ENCODE measurements at places on chromosomes 3 and 15. TPM values are rescaled to one million over a fixed set of nuclear protein-coding genes. Genes with fewer than 3 reads are reported as not detected.

DNA sequence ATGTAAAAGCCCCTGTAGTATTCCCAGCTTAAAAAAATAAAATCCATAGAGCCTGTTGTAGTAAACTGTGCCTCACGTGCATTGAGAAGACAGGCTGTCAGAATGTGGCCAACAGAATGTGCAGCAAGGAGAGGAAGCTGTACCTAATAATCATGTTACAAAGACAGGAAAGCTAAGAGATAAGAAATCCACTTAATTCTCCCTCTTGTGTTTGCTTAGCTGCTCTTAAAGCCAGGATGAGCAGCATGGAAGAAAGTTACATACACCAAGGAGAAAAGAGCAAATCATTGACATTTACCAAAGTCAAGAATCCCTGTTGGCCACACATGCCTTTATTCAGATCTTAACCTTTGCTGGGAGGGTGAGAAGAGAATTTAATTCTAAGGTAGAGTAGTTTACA is 85.9 kb downstream of the TNIK start:
- no peak for DNase-seq

DNA sequence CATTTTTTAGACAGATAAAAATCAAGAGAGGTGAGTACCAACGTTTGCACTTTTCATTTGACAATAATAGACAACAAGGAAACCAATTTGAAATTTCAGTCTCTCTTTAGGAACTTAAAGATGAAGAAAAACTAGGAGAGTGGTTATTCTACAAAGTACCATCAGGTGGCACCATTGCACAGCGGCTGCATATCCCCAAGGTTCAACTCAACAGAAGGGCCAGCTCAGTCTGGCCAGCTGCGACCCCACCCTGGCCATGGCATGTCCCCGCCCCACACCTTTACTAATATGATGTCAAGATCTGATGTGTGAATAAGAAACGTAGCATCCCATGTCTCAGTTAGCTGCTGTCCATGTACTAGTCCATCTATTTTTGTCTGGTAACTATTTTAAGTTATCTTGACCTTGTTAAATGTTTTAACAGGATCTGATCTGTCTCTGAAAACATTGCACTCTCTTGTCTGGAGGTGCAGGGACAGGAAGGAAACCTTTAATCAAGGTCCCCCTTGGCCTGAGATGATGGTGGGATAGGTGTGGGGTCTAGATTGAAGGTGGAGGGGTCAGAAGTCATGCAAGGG is 35.5 kb upstream of the CGNL1 start:
- DNase-seq = no peak

GRCh38 chr3:150681057-150681456 is 22.7 kb downstream of the ERICH6 start:
- DNase-seq = no peak

DNA sequence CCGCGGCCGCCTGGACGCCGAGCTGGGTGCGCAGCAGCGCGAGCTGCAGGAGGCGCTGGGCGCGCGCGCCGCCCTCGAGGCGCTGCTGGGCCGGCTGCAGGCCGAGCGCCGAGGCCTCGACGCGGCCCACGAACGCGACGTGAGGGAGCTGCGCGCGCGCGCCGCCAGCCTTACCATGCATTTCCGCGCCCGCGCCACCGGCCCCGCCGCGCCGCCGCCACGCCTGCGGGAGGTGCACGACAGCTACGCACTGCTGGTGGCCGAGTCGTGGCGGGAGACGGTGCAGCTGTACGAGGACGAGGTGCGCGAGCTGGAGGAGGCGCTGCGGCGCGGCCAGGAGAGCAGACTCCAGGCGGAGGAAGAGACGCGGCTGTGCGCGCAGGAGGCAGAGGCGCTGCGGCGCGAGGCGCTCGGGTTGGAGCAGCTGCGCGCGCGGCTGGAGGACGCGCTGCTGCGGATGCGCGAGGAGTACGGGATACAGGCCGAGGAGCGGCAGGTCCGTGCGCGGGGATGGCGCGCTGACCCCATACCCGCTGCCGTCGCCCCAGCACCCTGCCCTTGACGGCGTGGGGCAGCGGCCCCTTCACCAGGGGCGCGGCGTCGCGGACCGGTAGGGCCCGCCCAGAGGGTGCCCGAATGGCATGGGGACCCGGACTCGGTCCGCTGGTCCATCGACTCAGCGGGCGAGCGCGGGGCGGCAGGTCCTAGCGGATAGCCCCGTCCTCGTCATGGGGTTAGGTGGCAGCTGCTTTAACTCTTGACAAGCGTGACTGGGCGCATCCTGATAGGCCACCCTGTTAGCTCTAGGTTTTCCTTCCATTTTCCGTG is 848 bp downstream of the SYNM start:
- DNase-seq = no peak

- no peak for DNase-seq
Observed at GRCh38 chr3:190121383-190121782, 686 bp upstream of the P3H2 start.

- DNase-seq = no peak
Observed at GRCh38 chr15:79185199-79185598, 94.6 kb upstream of the RASGRF1 start.

GRCh38 chr3:185207931-185208746 is 45.7 kb downstream of the EHHADH start:
- DNase-seq = no peak

GRCh38 chr15:25437777-25438600 is 835 bp downstream of the UBE3A start:
- DNase-seq = no peak

DNA sequence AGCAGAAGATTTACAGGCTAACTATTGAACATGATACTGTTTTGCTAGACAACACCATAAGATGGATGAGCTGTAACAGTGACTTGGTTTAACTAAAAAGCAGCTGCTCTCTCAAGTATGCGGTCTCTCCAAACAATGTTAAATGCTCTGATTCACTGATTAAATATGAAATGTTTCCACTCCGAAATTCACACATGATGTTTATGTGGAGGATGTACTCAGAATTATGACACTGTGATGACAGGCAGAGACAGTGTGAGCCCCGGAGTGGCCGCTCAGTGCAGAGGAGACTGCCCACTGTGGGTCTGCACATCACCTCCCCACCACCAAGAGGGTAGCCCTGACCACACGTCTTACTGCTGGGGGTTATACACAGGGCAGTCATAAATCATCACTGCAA is 83.9 kb upstream of the MEX3B start:
- DNase-seq = no peak

- no peak for DNase-seq
Observed at GRCh38 chr15:37034835-37035748, 65.3 kb downstream of the MEIS2 start.

GRCh38 chr3:126285369-126285768 is 71.8 kb downstream of the KLF15 start:
- DNase-seq = no peak

DNA sequence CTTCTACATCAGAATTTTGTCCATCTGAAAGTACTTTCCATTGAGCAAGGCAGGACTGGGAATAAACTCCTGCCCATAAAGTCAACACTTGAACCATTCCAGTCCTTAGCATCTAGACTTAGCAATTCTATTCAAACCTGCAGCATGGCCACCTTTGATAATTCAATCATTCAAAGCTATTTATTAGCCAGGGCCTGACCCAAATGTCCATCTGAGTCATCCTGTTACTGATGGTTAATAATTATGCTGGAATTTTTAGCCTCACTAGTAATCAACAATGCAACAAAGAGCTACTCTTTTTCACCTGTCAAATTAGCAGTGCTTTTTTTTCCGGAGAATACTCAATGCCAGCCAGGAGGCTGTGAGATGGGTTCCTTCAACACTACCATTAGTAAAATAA is 72.7 kb upstream of the SNRK start:
- DNase-seq = no peak

DNA sequence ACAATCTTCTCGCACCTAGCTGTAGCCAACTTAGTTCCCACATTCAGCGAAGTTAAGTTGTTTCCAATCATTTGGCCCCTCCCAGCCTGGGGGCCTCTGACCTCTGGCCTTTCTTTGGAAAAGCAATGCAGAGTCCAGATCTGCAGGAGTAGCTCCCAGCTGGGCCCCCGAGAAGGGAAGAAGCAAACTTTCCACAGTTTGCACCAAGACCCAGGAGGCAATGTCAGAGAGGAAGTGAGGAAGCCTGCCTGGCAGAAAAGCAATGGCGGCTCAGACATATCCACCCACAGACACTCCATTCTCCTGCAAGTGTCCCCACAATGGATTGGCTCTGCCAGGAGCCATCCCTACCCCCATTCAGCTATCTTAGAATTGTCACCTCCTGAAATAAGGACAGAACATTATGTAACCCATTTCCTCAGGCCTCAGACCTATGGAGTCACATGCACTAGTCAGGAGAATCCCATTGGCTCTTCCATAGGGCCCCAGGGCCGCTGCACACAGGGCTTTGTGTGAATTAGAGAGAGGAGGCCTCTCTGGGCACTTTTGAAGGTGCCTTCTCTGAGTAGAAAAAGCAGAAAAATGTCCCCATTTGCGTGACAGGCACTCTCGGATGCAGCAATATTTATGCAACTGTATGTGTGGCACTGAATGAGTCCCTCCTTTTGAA is 3.0 kb upstream of the BUB1B start:
- DNase-seq = no peak

- DNase-seq = no peak
Observed at GRCh38 chr3:176351408-176351807, 845.9 kb downstream of the TBL1XR1 start.

GRCh38 chr3:25091934-25092333 is 336.1 kb upstream of the RARB start:
- no peak for DNase-seq

DNA sequence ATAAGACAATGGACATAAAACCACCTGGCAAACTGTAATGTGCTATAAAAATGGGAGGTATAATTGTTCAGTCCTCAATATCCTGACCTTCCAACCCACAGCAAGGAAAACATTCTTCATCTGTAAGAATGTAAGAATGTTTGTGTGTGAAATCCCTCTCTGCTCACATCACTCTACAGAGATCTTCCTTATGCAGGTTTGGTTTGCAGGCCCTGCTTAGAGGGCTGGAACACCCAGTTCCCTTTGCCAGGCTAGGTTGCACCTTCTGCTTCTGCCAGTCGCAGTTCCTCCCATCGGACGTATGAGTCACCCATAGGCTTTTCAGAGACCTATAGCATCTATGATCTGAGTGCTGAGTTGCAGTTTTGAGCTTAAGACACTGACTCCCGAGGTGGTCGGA is 24.1 kb upstream of the MINAR1 start:
- no peak for DNase-seq

- no peak for DNase-seq
Observed at GRCh38 chr15:63156755-63157117, 541 bp downstream of the RPS27L start.

DNA sequence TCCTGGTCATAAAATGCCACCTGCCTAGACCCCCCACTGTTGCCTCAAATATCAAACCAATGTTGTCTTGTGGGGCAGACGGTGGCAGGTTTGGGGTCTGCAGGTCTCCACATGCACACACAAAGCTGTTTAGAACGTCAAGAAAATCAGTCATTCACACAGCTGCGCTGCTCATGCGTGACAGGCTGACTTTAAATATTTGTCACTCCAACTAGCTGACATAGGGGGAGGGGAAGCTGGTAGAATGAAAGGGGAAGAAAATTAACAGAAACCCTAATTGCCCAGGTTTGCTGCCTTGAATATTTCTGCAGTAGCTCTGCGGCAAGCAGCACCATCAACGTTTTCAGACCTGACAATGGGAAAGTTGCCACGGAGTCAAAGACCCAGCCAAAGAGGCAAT is 201.8 kb downstream of the ABHD5 start:
- no peak for DNase-seq

- DNase-seq = no peak
Observed at GRCh38 chr3:180523040-180523439, 78.9 kb upstream of the TTC14 start.

GRCh38 chr3:71041371-71041770 is 542.2 kb downstream of the FOXP1 start:
- DNase-seq = no peak

GRCh38 chr15:63048776-63049665 is 6.5 kb downstream of the TPM1 start:
- DNase-seq = no peak

DNA sequence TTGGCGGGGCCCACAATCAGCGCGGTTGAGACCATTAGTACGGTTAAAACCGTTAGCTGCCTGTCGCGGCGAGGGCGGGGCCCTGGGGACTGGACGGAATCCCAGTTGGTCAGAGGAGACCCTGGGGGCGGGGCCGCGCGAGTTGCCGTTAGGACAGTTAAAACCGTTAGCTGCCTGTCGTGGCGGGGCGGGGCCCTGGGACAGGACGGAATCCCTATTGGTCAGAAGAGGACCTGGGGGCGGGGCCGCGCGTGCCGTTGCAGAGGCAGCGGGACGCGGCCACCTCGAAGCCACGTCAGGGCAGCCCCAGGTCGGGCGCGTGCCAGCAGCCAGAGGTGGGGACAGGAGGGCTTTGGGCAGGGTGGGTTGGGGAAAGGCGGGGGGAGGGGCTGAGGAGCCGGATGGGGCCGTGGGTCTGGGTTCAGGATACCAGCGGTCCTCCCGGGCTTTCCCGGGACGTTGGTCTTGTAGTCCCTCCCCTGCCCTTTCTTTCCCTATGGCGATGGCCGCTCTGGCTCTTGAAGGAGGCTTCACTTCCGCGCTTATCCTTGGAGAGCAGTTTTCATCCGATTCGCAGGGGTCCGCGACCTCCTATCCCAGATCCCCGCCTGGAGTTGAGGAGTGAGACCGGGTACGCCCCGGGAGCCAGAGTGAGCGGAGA is 28.0 kb downstream of the KLHDC8B start:
- peak; percentile 50 for DNase-seq

- DNase-seq = no peak
Observed at GRCh38 chr15:67096546-67097294, 31.3 kb downstream of the SMAD3 start.

- no peak for DNase-seq
Observed at GRCh38 chr3:125351152-125351551, 24.0 kb downstream of the ZNF148 start.

DNA sequence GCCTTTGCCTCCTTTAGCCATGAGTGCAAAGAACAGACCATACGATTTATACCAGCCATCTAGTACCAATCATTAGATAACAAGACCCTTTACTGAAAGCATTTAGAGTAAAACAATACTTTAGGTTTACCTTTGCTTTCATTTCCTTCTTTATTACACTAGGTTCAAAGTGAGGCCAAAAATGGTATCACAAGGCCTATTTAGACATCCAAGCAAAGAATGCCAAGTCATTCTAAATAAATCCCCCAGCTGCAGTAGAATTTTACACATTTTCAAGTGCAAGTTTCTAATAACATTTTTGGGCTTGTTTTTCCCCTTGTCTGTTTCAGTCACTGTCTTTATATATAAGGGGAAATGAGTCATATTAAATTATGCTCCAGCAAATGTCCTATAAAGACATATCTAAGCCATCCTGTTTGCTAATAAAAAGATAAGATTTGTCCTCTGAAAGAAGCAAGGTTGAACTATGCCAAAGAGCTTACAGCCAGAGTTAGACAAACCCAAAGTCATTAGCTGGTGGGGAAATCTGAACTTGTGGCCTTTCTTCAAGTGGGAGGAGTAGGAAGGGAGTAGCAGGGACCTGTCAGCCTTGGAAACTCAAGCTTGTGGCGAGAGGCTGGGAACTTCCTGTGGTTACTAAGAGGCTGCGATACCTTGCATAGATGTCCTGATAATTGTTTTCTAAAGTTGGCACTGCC is 232.7 kb downstream of the MECOM start:
- DNase-seq = no peak

GRCh38 chr15:80699981-80700380 is 4.9 kb downstream of the ABHD17C start:
- no peak for DNase-seq

GRCh38 chr3:112394003-112394640 is 61.2 kb downstream of the CD200 start:
- no peak for DNase-seq

HTR3E gene
- not detected for polyA plus RNA-seq

ZIC1 gene
- 0.80 TPM for polyA plus RNA-seq

CFAP91 gene
- 7.4 TPM for polyA plus RNA-seq

DUOXA2 gene
- polyA plus RNA-seq = 0.05 TPM

MAP6D1 gene
- 5.4 TPM for polyA plus RNA-seq

HCLS1 gene
- 0.53 TPM for polyA plus RNA-seq

GDPGP1 gene
- 3.0 TPM for polyA plus RNA-seq

TRAIP gene
- 27.7 TPM for polyA plus RNA-seq

RETNLB gene
- polyA plus RNA-seq = not detected

Measured in H1 (cell line).